Effector memory CD4-positive, alpha-beta T cell (primary cell): ENCODE measurements at places on chromosomes 2 and 18.

DNA sequence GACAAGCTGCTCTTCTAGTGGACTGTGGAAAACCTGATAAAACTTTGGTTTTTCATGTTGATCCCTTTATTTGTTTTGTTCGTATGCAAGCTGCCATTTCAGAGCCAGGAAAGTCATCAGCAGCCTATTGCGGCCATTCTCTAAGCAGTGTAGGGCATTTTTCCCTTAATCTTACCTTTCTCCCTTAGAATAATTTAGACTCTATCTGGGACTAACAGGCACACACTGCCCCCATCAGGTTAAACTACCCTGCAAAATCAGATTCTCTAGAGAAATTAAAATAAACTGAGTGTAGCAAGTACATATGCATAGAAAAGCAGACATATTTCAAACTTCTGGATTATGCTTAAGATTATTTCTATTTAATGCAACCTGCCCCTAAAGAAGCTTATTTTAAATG, 347.5 kb downstream of the METTL4 start:
- DNase-seq = no peak

GRCh38 chr2:127560201-127560930, 24.9 kb downstream of the MYO7B start:
- no peak for DNase-seq

DNA sequence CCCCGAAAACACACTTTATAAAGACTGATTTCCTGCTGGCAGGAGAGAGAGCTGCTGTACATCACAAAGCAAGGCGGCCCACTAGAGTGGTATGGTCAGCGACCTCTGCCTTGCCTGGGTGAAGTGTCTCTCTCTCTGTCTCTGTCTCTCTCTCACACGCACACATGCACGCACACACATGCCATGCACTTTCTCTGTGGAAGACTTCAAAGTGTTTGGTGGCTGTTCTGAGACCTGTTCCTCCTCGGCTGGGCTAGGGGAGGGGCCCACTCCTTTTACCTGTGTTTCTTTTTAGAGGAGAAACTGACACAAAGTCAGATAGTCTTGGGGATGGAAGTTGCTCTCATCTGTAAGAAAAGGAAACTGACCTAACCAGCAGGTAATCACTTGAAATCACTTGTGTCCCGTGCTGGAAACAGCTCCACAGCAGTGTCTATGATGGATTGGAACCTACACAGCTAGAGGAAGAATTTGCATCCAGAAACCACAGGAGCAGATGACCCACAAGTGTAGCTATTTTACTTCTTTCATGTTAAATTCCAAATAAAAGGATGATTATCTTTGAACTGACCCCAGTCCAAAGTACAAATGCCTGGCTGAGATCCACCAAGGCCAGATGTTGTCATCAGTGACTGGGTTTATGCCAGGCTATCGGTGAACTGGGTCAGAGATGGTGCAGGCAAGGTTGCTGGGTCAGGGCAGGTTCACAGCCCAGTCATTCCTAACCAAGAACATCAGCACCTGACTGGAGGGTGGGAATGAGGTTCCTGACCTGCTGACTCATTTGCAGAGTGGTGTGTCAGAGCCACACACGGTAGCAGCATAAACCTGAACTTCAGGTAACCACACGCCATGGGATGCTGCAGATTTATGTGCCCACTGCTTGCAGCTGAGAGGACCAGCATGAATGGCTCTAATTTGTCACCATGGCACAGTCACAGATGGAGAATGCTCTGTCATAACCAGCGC, 63.0 kb downstream of the NPAS2 start:
- DNase-seq = no peak

DNA sequence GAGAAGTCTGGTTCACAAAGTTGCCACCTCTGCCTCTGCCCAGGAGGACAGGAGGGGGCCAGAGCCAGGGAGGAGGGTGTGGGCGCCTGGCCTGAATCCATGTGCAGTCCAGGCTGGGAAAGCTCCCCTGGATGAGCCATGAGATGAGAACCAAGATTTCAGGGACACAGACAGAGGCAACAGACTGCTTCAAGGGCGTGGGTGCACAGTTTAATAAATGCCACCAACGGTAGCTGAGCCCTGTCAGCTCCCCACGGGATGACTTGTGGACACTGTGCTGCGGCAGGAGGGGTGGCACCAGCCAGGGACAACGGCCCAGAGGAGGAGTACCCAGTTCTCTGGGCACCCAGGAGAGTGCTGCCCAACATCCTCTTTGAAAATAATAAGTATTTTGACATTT, 15.2 kb downstream of the CAPG start:
- DNase-seq = no peak

DNA sequence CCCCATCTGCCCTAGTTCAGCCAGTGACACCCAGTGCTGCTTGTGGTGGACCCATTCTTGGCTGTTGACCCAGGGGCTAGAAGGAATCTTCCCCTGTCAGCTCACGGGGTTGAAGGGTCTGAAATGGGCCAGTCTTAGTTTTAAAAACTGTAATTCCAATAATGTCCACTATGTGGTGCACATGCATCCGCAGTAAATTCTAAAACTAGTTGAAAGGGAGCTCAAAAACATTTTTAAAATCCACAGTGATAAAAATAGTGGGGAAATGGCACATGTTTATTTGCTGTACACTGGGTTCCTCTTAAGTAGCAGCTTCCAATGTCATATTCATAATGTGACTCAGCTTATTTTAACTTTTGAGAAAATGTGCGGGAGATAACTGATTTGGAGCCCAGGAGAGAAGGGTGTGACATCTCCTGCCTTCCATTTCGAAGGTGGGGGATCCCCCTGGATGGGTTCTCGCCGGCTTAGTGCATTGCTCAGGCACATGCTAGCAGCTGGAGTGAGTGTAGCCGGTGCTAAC, 32.8 kb downstream of the GRHL1 start:
- no peak for DNase-seq

GRCh38 chr18:32289483-32290075, 99.7 kb downstream of the MEP1B start:
- no peak for DNase-seq

DNA sequence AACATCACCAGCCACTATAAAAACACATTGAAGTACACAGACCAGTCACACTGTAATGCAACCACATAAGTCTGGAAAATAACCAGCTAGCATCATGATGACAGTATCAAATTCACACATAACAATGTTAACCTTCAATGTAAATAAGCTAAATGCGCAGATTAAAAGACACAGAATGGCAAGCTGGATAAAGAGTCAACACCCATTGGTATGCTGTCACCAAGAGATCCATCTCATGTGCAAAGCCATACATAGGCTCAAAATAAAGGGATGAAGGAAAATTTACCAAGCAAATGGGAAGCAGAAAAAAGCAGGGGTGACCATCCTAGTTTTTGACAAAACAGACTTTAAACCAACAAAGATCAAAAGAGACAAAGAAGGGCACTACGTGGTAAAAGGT, 110.8 kb downstream of the NR4A2 start:
- no peak for DNase-seq

DNA sequence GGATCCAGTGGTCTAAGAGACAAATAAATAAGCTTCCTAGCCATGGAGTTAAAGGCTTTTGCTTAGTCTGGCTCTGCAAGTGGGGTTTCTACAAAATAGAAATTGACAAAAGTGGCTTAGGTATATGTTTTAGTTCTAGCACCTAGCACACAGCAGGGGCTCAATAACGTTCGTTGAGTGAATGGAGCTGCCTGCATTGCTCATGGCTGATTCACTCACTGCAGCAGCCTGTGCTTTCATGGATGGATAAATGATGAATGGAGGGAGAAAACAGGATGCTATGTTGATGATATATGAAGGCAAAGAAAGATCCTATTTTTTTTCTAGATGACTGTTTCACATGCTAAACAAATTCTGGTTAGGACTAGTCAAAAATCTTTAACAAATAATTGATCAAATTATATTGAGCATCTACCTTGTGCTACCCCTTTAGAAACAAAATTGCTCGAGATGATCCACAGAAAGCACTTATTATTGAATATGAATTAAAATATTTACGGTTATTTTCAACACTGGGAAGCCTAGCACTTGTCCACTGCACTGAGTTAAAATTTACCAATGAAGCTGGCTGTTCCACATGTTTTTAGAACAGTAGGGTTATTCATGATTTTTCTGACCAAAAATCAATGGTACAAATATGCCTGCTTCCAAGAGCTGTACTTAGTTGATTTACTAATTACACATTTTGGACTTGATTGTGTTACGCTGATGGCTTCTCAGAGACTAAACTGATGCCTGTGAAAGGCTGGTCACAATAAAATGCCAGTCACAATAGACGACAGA, 39.6 kb downstream of the HDHD2 start:
- no peak for DNase-seq
